ENCODE measurements at places on chromosomes 2 and 18. TPM values are rescaled to one million over a fixed set of nuclear protein-coding genes. Genes with fewer than 3 reads are reported as not detected.

FBLN7 gene
- 2.5 TPM for total RNA-seq

PDE1A gene
- total RNA-seq, result 2.6 TPM

- no peak for DNase-seq
These were observed 280.7 kb upstream of the ZC3H15 start for GRCh38 chr2:186205254-186205911.

DNA sequence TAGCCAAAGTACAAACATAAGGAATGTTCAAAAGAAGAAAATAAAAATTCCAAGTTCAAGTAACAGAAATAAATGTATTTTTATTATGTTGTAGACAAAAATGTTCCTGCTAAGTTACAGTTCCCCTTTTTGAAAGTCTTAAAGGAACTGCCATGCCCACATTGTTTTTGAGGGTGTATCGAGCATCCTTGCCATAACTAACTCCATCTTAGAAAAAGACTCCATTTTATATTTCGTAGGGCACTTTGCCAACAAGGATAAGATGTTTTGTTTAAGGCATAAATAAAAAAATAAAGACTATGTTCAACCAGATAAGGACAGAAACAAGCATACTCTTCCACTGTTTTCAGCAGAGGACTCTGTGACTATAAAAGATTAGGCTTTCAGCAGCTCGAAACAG lies 67.3 kb downstream of the TMEM237 start:
- no peak for DNase-seq

DNA sequence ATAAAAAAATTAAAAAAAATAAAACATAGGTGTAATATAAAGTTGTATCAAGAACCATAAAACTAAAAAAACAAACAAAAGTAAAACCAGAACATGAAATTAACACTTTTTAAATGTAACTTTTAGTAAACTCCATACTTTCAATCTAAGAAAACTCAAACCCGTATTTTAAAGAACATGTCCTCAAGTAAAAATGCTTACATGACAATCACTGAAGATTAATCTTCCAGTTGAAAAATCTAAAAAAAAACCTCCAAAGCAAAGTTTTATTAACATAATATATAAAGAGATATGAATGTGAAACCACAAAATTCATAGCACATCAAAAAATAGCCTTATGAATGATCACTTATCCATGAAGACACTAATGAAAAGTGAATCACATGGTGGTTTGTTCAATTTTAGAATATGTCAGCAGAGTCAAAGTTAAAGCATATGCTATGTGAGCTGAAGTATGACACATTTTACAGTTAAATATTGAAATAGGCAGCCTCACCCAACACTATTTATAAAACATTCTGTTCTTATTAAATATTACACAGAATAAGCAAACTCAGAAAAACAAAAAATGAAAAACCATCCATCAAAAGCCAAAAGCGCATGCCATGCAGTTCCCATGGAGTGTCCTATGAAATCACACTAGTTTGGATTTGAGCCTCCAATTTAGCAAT lies 23.1 kb upstream of the CHAC2 start:
- DNase-seq, result no peak
